NCI-H2081 treated with DMSO at 0.1 percent for 48 hours (cell line): ENCODE measurements at places on chromosomes 5 and 9.

- no peak for DNase-seq
Observed at GRCh38 chr9:81824802-81825730, 103.2 kb upstream of the SPATA31D4 start.

- no peak for DNase-seq
Observed at GRCh38 chr9:126676685-126677143, 63.0 kb downstream of the LMX1B start.

DNA sequence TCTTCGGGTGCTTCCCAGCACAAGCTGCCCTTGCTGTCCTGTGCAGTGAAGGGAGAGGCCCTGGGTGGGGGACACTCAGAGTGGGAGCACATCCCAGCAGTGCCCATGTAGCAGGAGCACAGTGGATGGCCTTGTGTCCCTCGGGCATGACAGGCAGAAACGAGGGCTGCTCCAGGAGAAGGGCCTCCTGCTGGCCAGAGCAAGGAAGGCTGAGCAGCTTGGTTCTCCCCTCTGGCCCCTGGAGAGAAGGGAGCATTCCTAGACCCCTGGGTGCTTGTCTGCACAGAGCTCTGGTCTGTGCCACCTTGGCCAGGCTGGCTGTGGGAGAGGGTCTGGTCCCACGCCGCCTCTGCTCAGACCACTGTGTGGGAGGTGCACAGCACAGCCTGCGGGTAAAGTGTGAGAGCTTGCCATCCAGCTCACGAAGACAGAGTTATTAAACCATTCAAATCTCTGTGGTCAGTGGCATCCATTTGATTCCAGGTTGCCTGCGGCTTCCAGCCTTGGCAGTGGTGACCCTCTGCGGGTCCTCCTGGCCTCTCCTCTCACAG, 18.3 kb downstream of the FBXW5 start:
- no peak for DNase-seq

DNA sequence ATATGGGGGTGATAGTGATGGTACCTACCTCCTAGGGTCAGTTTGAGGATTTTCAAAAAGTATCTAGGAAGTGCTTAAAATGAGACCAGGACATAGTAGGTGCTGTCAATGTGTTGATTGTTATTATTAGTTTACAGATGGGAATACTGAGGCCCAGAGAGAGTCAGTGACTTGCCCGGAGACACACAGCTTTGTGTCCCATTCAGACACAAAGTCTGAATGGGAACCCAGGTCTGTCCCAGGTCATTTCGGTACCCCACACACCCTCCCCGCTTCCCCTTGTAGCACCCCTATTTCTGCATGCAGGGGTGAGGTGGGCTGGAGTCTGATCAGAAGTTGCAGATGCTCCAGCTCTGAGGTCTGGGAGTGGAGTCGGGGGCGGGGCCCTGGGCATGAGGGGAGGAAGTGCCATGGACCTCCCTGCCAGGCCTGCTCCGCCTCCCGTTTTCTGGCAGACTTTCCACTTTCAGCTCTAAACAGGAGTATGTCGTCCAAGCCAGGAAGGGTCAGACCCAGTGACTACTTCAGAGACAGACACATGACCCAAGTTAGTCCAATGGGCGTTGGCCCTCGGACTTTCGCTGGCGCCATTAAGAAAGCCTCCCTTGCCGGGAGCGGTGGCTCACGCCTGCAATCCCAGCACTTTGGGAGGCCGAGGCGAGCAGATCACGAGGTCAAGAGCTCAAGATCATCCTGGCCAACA, 3.2 kb upstream of the DBN1 start:
- DNase-seq, result no peak

GRCh38 chr5:169149317-169149716, 151.6 kb downstream of the SLIT3 start:
- no peak for DNase-seq

- no peak for DNase-seq
Observed at GRCh38 chr9:137429546-137429890, 6.3 kb downstream of the NOXA1 start.

DNA sequence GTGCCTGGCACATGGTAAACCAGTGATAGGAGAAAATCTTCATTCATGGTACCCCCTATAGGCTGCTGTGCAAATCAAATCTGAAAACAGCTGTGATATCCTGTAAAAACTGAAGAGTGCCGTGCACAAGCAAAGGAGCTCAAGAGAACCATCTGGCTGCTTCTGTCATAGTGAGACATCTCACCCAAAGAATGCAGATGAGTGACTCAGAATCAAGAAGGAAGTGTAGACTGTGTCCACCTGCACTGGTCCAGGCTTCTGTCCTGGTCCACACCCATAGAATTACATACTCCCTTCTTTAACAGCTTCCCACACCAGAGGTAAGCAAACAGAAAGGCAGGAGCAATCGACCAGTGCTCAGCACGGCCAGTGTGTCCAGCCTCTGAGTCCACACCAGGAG, 195.9 kb downstream of the ASTN2 start:
- DNase-seq, result no peak

DNA sequence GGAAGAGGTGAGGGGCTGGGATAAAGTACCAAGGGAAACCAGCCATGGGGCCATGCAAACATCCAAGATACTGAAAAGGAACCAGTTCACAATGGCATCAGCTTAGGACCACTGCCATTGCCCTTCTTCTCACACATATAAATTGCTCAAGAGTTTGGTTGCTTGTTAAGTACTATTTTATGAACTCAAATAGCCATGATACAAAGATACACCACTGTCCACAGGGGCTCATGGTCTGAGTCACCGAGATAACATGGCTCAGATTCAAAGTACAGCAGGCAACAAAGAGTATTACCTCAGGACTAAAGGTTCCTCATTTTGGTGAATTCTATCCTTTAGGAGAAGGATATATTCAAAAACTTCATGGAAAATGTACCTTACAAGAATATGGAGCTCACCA, 55.6 kb downstream of the FANCC start:
- no peak for DNase-seq

DNA sequence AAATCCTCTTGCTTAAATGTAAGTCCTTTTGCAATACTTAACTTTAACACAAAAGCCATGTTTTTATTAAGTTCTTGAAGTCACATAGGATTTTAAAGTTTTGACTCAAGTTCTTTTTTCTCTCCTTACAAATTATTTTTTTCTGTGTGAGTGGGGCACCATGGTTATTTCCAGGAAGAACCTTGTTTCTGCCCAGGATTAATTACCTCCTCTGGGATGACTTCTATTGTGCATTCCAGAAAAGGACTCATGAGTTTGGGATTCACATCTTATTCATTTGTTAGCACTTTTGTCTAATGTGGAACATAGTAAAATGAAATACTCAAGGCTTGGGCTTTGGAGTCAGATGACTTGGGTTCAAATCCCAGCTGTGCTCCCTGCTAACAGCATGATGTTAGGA, 421.4 kb upstream of the WWC1 start:
- no peak for DNase-seq

- DNase-seq, result no peak
Observed at GRCh38 chr9:124457887-124458431, 7.7 kb downstream of the ADGRD2 start.

GRCh38 chr5:147081311-147081764, 153.5 kb upstream of the STK32A start:
- no peak for DNase-seq

- DNase-seq, result no peak
Observed at GRCh38 chr5:171721464-171721863, 64.2 kb upstream of the SMIM23 start.
